ENCODE measurements at places on chromosomes 11 and 22.
A peak's percentile ranks its signal among the peaks of the same experiment; 100 is the strongest.

- no peak for DNase-seq
These were observed 2.7 kb downstream of the ZNF74 start for GRCh38 chr22:20396639-20397038.

GRCh38 chr22:35202376-35202775 lies 54.9 kb upstream of the HMGXB4 start:
- no peak for DNase-seq

DNA sequence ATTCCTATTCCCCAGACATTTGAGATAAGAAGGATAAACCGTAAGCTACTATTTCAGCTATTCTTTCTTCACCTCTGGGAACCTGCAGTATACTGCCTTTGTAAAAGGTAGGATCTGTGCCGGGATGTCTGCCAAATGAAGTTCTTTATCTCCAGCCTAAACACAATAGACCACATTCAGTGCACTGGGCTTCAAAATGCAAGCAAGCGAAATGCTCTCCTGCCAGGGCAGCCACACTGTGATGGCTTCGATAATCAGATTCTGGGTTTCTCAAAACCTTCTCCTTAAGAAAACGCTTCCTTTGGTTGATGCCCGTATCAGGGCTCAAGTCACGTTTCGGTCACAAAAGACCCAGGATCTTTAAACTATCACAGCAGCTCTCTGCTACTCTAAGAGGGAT lies 299.5 kb upstream of the B3GAT1 start:
- no peak for DNase-seq

DNA sequence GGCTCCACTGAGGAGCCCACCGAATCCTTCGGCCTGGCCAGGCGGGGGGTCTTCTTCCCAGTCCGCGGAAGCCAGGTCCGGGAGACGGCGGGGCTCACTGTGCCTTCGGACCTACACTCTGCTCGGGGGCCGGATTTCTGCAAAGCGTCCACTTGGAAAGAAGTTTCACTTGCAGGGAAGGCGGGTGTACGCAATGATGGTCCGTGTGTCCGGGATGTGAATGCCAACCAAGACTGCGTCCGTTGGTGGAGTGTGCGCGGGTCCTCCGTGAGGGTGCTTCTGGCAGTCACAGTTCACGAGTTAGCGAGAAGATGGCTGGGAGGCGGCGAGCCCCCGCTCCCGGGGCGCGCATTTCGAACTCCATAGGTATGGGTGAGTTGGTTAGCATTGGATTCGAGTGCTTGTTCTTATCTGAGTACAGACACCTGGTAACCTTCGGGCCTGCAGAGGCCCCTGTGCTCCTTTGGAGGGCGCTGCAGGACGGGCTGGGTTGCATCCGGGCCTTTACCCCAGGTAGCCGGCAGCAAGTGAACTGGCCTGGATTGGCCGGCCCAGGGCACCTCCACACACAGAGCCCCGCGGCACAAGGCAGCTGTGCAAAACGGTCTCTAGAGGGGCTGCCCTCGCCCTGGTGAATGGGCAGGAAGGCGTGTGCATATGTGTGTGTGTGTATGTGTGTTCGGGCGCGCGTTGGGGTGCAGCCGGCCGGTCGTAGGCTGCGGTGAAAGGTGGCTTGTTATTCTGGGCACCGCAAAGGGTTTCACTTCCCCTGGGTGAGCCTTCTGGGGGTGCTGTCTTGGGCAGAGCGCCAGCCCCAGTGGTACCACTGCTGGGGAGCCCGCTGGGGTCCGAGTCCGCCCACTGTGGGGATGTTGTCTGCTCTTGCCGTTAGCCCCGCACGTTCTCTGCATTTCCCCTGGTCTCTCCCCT lies 13.3 kb upstream of the CYP2R1 start:
- DNase-seq: peak; percentile 83

- DNase-seq: peak; percentile 83
These were observed 13.0 kb downstream of the NCF4 start for GRCh38 chr22:36873614-36874308.

DNA sequence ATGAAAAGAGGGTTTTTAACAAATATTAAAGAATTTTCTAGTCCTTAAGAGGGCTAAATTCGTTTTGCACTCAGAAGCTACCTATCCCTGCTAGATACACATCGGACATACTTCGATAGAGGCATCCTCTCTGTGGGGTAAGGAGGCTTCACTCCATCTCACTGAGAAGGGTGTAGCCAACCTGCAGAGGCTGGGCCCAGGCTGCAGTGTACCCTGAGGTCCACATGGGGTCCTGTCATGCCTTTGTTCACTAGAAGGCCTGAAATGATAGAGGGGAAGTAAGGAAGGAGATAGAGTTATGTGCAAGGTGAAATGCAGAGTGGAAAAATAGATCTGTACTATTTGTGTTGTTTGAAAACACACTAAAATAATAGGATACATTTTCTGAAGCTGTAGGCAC lies 45.6 kb downstream of the IGSF9B start:
- DNase-seq: no peak

DNA sequence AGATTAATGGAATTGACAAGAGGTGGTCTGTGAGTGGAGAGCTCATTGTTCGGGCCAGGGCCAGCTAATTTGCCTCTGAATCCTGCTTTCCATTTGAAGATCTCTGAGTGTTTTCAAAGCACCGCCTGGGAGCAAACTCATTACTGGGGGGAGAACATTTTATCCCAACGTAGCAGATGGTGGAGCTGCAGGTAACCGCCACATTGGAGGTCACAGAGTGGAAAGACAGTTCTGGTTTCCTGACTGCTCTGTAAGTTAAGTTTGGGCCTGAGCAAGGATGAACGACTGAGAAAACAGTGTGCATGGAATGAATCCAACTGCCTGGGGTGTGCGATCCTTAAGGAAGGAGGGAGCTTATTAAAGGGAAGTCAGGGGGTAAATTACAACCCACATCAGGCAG lies 30.5 kb downstream of the LMO2 start:
- no peak for DNase-seq

GRCh38 chr11:80417681-80418080 lies 976.9 kb upstream of the TENM4 start:
- DNase-seq: no peak

DNA sequence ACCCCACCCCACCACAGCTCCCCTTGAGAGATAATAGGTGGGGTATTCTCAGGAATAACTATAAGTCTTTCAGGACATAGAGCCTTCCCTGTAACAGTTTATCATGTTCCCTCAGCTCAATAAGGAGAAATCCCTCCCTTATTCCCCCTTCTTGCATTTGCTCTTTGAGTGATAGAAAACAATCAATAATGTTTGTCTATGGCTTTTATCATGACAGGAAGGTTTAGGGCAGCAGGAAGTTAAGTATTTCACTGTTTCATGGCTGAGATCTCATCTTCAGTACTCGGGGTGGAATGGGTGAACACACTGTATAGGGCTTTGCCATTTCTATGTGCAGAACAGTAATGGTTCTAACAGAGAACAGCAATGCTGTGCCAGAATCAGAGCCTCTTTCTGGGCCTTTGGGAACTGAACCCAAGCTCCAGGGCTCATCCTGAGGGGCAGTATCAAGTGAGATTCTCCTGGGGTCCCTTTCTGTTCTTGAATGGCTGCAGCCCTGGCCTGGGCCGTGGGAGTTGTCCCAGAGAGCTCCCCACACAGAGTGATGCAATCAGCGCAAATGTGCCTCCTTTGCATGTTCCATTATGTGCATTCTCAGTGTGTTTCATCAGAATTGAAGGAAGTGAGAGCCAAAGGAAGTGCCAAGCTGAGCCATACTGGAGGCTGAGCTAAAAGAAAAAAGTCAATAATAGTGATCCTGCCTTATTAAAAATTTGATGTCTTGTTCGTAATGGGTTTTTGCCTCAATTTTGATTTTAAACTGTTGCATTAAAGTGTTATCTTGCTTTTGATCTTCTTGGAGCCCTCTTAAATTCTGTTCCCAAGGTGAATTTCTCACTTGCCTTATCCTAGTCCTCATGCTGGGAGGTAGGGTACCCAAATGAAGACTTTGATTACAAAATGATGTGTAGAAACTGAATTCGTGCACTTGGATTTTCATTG lies 2.9 kb upstream of the CYP2R1 start:
- no peak for DNase-seq

DNA sequence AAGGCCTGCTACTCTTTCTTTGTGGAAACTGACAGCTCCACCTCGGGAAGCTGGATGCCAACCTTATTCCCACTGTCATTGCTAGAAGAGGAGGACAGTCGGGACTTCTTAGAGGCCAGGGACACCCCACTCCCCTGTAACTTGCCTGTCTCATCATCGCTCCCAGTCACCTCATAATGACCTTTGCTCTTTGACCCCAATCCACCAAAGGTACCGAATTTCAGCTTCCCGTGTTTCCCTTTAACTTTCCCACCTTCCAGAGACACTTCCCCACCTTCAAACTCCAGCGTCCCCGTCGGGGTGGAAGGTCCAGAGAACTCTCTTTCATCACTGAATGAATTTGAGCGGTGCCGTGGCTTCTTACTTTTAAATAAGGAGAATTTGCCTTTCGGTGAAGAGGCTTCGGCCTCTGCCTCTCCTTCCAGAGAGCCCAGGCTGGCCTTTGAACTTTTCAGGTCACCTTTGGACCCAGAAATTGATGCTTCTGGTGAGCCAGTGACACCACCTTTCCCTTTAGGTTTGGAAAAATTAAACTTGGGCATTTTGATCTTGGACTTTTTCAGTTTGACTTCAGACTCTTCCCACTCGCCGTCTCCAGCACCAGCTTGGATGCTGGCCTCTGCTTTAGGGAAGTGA lies 29.8 kb downstream of the AHNAK start:
- DNase-seq: no peak

DNA sequence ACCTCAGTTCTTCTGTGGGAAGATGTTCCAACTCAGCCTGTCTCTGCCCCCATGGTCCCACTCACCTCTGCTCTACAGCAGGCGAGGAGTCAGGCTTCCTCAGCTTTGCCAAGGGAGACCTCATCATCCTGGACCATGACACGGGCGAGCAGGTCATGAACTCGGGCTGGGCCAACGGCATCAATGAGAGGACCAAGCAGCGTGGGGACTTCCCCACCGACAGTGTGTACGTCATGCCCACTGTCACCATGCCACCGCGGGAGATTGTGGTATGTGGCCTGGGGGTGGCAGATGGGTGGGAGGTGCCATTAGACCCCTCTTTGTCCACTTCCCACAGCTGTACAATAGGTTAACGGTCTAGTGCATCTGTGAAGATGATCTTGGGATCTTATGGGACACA lies 73.3 kb downstream of the MYO7A start:
- no peak for DNase-seq

- no peak for DNase-seq
These were observed 32.3 kb downstream of the AMOTL1 start for GRCh38 chr11:94800414-94800813.

DNA sequence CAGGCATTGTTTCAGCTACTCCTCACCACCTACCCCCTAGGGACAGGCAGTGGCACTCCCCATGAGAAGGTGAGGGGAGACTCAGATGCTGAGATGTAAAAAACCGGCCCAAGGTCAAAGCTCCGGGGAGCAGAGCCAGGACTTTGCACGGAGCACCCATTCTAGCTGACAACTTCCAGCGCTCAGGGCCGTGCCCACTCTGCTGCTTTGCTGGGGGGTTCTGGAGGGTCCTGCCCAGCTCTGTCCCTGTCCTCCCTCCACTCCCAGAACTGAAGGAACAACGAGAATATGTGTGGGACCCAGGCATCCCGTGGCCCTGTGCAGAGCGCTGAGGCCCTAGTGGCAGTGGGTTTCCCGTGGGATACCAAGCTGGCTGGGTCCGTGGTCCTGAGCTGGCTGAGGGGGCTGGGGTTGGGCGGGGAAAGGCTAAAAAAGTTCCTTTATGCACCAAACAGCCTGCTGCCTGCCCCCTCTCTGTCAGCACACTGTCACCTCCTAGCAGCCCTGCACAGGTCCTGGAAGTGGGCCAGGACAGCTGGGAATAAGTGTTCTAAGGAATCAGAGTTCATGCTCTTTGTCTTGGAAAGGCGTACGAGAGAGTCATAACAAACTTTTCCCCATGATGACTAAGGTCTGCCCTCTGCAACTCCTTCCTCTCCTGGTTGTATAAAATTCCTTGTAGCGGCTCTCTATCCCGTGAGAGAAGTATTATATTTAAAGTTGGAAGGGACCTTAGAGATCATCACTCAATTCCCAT lies 1.9 kb downstream of the MS4A10 start:
- DNase-seq: no peak

- no peak for DNase-seq
These were observed 60.2 kb downstream of the SMIM38 start for GRCh38 chr11:69215784-69216415.

DNA sequence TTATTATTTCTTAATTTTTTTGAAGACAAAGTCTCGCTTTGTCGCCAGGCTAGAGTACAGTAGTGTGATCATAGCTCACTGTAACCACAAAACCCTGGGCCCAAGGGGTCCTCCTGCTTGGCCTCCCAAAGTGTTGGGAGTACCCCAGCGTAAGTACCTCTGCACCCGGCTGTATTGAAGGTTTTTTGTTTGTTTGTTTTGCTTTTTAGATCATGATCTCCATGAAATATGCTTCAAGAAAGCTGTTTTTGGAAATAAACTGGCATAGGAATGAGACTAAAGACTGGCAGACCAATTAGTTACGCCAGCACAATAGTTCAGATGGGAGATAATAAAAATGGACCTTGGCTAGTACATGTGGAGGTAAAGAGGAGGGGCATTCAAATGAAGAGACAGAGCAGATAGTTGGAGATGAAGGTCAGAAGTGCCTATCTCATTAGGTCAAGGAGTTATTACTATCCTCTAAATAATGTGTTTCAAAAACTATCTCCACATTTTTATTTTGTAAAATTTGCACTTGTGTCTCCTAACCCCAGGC lies 4.1 kb upstream of the MRPL48 start:
- DNase-seq: no peak

- no peak for DNase-seq
These were observed 42.1 kb downstream of the PAK1 start for GRCh38 chr11:77431813-77432212.

DNA sequence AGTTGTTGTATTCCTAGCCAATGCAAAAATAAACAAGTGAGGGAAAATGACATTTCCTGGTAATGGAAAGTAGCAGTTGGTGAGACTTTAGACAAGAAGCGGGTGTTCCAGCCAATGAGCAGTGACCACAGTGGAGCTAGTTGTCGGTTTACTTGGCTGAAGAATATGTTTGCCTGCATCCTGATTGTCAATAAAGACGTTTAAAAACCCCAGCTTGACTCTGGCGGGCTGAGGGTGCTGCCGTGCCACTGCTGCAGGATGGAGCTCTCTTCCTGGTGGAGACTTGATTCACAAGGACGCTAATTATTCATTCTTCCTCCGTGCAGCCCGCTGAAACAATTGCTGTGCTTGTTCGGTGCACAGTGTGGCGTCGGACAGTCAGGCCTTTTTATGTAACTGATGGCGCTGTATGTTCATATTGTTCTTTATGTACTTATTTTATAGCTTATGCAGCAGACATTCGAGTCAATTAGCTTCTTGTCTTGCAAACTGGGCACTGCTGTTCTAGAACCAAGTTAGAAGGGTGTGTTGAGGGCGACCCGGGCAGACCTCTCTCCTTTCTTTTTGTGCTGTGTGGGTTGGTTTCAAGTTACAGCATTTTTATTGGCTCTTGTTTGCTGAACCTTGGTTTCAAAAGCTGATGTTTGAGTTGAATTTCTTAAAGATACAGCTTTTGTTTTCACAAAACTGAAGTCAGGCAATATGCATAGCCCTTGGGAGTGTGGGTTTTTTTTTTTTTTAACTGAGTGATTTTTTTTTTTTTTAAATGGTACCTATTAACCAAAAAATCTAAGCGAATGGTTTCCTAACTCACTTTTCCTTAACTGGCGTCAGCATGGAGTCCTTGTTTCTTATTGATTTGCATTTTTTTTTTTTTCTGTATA lies 153.9 kb downstream of the TEAD1 start:
- DNase-seq: peak; percentile 58

GRCh38 chr22:43922123-43922522 lies 1.5 kb upstream of the PNPLA3 start:
- DNase-seq: no peak

GRCh38 chr11:19347911-19348310 lies 107.2 kb upstream of the E2F8 start:
- DNase-seq: no peak

GRCh38 chr22:44493206-44493605 lies 4.8 kb downstream of the RTL6 start:
- DNase-seq: no peak

All from HuH-7 (cell line).